ENCODE measurements at places on chromosomes 2 and 18. TPM values are rescaled to one million over a fixed set of nuclear protein-coding genes. Genes with fewer than 3 reads are reported as not detected.

The PRKAG3 gene
- not detected for total RNA-seq

The FIGN gene
- 0.74 TPM for total RNA-seq

The SCN2A gene
- total RNA-seq: 1.2 TPM

The TIA1 gene
- total RNA-seq: 46.2 TPM

The CPO gene
- not detected for total RNA-seq

The GAD1 gene
- not detected for total RNA-seq
